AG09319 (cell line): ENCODE measurements at places on chromosomes 7 and 10.

- DNase-seq: peak; percentile 99
These were observed 9.4 kb upstream of the PSAP start for GRCh38 chr10:71860243-71861029.

GRCh38 chr10:77036993-77037734, 600.4 kb downstream of the KCNMA1 start:
- no peak for DNase-seq

DNA sequence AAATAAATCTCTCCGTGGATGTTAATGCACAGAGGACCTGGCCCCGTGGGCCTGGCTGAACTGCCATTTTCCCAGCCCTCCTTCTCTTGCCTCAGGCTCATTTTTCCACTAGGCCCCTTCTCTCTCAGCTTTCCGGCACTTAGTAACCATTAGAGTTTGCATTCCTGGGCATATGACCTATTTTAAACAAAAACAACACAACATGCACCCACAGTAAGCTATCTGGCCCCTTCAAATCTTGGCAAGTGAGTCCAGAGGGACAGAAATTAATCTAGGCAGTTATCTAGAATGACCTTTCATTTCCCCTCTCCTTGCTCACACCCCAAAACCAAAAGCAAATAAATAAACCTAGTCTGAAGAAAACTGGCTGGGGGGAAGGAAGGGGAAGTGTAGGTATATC, 11.7 kb downstream of the FBXW4 start:
- DNase-seq: no peak

DNA sequence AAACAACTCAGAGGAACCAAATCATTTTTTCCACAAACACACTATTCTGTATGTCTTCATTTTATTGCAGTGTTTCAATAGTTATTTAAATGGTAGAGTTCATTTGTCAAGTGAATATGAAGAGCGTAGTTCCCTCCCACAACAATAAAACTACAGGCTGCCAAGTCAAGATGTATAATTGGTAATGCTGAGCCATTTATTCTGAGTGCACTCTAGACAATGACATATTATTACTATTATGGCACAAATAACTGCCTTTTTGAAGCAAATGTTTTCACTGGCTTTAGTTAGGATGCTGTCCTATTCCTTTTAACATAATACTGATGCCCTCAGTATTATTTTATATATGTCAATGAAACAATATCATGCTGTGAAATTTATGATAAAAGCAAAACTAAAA, 102.7 kb upstream of the PCDH15 start:
- DNase-seq: no peak

DNA sequence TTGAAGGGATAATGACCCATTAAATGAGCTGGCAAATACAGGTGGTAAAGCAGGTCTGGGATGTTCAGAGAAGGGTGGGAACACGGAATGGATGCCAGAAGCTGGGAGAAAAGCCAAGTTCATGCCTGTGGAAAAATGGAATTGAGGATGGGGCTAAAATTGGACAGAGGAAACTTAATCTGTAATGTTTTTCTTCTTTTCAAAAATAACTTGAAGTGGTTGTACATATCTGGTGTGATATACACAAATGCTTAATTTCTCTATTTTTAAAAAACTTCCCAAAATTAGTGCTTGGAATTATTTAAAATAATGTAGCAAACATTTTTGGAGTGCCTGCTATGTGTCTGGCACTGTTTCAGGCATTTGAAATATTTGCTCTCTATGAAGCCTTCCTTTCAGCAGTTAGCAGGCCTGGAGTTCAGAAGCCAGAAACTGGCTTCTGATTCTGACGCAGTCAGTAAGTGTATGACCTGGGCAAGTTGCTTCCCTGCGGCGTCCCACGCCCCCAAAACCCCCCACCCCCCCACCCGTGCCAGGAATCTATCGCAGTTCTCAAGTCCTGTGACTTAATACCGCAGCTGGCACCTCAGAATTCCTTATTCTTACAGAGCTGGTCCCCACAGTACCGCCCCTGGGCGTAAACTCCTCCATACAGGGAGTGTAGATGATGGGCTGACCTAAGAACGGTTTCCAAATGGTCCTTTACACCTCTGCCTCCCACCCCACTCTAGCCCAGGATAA, 828 bp upstream of the MALSU1 start:
- no peak for DNase-seq

DNA sequence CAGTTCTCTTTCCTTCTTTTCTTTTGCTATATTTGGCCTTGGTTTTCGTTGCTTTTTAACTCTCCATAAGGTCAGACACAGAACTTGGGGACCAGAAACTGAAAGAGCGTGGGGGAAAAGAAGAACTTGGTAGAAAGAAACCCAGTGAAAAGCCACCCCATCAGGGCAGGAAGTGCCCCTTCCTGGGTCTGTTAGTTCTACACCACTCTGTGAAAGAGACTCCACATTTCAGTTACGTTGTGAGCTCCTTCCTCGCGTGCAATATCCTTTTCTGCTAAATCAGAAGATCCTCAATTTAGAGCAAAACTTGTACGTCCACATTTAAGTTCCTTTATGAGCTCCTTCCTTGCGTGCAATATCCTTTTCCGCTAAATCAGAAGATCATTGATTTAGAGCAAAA, 220.6 kb upstream of the FOXK1 start:
- DNase-seq: no peak
